ENCODE measurements at places on chromosomes 2 and 18.

- no peak for DNase-seq
Measured at GRCh38 chr2:113282747-113283533, 4.2 kb upstream of the PAX8 start.

DNA sequence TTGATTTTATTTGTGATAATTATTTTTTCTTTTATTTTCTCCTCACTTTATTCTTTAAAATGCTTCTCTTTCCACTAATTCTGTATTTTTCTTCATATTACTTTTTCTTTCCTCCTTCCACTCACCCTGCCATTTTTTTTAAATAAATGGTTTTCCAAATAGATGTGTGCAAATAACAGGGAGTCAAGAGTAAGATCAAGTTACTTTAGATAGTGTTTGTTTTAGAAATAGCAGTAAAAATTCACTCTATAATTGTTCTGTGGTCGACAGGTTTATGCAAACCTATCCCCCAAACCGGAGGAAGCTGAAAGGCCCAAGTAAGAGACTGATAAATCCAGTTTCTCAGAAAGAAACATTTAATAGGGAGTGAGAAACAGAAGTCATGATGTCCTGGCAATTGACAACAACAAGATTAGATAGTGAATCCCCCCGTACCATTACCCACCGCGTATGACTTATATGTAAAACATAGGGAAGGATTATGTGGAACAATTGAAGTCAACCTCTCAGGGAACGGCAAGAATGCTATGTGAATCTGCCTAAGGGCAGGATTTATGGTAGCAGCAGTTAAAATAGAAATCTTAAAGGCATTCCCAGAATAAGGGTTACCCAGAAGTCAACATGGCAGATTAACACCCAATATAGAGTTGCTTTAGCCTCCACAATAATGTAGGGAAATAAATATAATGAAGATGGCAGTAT, 75.5 kb downstream of the KYNU start:
- DNase-seq: no peak

DNA sequence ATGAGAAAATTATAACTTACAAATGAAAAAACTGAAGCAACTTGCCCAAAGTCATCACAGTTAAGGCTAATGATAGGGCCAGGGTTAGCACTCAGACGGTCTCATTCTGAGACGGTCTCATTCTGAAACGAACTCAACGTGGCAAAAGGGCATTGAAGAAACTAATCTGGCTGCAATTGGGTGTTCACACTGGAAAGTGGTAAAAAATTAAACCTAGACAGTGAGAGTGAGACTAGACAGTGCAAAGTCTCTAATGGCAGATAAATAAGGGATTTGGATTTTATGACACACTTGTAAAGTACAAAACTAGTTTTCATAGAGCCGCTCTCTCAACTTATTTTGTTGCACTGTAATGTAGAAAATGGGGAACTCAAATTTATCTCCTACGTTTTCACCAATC, 9.2 kb downstream of the LRPPRC start:
- no peak for DNase-seq

DNA sequence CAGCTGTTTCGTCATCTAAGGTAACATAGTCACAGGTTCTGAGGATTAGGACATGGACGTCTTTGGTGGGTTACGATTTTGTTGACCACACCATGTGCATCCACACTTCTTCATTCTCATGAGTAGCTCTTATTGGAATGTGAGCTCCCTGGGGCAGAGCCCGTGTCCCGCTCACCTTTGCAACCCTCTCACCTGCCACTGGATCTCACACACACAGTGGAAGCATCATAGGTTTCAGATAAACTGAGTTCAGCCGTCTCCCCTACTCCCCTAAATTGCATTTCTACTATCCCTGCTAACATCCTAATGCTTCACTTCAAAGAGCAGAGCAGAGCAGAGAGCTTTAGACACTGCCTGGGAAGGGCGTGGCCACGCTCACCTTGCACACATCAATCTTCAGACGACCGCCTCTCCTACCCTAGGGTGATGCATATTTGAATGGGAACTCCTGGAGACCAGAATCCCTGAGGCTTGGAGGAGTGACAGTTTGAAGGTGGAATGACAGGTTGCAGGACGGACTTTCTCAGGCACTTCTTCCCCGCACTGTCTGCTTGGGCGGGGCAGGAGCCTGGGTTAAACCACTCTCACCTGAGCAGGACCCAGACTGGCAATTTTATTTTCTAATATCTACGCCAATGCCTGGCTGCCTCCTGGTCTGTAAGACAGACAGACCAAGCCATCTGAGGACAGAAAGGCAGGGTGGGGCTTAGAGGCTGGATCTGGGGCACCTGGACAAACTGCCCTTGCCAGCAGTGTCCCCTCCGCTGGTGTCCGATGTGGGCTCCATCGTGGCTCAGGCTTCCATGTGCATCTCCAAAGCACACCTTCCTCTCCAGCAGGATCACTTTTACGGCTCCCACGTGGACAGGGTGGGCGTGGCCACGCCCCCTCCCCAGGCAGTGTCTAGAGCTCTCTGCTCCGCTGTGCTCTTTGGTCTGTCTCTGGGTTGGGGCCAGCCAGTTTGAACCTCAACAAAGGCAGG, 229.5 kb upstream of the COPS8 start:
- no peak for DNase-seq

- DNase-seq: peak; percentile 24
Measured at GRCh38 chr2:170076189-170076588, 101.8 kb upstream of the MYO3B start.

- DNase-seq: peak; percentile 19
Measured at GRCh38 chr18:6161549-6161948, 253.2 kb downstream of the L3MBTL4 start.

DNA sequence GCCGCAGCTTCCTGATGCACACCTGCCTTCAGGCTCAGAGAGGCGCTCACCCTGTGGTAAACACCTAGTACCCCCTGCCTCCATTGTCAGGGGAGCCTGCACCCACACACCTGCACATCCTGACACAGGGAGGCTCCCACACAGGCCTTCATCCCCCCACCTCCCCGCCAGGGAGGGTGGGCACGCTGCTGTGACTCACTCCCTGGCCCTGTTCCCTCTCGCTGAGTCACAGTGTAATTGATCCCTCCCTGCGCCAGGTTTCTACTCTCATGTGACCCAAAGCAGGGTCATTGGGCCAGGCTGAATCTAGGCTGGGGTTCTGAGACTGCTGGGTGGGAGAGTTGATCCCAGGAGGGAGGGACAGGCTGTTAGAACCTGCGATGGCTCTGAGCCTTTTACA, 8.5 kb upstream of the CELF4 start:
- no peak for DNase-seq

DNA sequence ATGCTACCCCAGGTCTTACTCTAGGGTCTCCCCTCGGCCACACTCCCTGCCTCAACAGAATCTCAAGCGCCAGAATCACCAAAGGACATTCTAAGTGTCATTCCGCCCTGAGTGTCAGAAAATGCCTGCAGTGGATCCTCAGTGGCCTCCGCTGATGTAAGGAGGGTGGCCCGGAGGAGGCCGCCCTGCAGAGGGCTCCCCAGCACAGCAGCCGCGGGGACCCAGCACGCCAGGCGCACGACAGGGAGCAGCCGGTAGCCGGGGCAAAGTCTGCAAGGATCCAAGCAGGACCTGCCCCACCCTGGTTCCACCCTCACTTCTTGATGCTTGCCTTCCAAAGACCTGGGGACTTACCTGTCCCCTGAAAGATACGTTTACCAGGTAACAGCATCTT, 54.2 kb upstream of the ID2 start:
- no peak for DNase-seq

- DNase-seq: no peak
Measured at GRCh38 chr18:45122506-45122905, 441.8 kb downstream of the SETBP1 start.

DNA sequence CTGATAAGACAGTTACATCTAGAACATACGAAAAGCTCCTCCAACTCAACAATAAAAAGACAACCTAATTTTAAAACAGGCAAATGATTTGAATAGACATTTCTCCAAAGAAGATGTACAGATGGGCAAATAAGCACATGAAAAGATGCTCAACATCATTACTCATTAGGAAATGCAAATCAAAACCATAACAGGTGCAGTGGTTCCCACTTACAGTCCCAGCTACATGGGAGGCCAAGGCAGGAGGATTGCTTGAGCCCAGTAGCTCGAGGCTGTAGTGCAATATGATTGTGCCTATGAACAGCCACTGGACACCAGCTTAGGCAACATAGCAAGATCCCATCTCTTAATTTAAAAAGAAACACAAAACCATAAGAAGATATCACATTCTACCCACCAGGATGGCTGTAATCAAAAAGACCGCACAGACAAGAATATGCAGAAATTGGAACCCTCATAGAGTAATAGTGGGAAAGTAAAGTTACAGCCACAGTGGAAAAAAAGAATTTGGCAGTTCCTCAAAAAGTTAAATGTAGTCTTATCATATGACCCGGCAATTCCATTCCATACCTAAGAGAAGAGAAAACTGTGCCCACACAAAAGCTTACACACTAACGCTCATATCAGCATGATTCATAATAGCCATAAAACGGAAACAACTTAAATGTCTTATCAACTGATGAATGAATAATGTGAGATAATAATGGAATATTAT, 30.5 kb upstream of the ARMC9 start:
- no peak for DNase-seq

DNA sequence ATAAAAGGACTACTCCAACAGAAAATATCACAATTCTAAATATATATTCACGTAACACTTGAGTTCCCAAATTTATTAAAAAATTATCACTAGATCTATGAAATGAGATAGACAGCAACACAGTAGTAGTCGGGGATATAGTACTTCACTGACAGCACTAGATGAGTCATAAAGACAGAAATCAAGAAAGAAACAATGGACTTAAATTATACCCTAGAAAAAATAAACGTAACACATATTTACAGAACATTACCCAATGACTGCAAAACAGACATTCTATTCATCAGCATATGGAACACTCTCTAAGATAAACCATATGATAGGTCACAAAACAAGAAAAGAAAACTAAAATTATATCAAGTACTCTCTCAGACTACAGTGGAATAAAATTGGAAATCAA, 429.4 kb downstream of the MBD2 start:
- no peak for DNase-seq

GRCh38 chr18:57404345-57404744, 30.8 kb upstream of the ONECUT2 start:
- DNase-seq: no peak

DNA sequence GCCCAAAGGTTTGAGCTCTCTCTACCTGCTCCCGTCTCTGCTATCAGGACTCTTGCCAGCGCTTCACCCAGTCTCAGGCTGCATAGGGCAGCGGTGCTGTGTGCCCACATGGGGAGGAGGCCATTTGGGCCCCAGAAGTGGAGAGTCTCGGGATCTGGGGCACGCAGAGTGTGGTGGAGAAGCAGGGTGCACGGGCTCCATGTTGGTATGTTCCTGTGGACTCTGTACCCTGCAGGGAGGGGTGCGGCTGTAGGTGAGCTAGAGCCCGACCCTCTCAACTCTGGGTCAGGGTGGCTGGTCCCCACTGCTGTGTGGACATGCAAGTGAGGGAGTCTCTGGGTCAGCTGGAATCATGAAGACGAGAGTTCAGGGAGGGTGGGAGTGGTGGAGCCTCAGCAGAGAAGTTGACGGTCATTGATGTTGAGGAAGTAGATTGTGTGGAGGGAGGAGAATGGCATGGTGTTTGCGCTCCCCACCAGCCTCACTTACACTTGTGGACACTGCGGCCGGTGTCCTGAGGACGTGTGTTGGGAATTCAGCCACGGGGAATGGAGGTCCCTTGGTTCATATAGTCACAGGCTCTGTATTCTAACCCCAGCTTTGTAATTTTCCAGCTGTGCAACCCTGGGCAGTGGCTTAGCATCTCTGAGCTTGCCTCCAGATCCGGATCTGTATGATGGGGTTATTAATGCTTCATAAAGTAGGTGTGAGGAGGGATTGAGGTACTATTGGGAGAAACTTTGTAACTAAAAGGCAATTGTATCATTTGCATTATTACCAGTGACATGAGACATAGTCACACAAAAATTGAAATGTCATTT, 840 bp upstream of the PSD4 start:
- no peak for DNase-seq

- DNase-seq: no peak
Measured at GRCh38 chr18:23388357-23388756, 64.7 kb upstream of the RIOK3 start.

DNA sequence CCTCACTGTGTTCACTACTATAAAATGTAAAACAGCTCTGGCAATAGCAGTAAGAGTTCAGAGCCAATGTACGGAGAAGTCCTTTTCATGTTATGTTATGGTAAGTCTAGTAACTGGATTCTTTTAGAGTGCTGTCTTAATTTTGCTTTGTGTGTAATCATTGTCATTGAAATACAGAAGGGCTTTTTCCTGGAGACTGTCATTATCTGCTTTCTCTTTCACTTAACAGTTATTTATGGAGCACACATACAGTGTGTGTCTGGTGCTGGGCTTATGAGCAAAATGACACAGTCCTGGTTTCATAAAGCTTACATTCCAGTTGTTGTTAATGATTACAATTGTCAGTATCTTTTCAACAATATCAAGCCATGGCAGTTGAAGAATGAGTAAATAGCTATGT, 95.5 kb downstream of the CCDC102B start:
- DNase-seq: peak; percentile 21

DNA sequence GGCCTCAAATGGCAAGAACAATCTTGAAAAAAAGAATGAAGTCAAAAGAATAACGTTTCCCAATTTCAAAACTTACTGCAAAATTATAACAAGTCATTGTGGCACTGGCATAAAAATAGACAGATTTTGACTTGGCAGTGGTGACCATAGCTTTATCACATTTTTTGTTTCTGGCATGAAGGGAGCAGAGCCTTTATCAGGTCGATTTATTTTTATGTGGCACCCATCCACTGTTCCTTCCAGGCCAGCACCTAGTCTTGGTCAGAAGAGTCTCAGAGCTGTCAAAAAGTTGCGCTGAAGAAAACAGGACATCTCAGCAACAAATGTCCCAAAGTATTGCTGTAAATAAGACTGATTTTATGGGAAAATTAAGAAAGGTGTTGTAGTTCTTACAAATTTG, 92.4 kb downstream of the TRABD2A start:
- DNase-seq: no peak

Measured in GM12865 (cell line).